ENCODE measurements at places on chromosomes 12 and 14.

- DNase-seq = no peak
Observed at GRCh38 chr12:89179245-89179644, 173.1 kb downstream of the DUSP6 start.

DNA sequence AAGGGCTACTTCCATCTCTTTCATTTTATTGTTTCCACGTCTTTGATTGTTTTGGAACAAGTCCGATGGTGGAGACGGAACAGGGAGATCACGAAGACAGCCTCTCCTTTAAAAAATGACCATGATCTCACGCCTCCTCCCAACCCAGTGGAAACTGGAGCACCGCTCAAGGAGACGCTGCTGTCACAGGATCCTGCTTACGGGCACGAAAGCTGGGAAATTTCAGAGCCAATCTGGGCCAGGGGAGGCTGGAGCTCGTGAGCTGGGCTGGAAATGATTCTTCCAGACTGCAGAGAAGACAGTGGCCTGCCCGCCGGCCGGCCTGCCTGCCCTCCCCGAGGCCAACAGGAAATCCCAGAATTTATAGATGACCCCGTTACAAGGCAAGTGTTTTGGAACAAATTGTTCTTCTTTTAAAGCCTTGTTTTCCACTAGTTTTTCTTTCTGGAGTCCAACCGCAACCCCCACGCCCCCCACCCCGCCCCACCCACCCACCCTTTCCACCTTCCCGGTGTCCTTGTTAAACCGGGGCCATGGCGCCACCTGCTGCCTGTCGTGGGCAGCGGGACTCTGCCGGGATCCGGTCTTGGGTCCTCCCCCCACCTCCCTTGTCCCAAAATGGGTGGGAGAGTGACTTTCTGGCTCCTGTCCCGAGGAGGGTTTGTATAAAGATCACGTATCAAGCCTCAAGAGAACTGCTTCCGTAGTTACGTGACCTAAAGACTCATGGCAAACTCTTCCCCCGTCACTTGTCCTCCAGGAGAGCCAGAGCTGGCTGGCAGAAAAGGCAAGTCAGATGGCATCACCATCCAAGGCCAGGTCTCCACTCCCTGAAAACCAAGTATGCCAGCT is 40.3 kb downstream of the MAP1LC3B2 start:
- DNase-seq = peak; percentile 54

DNA sequence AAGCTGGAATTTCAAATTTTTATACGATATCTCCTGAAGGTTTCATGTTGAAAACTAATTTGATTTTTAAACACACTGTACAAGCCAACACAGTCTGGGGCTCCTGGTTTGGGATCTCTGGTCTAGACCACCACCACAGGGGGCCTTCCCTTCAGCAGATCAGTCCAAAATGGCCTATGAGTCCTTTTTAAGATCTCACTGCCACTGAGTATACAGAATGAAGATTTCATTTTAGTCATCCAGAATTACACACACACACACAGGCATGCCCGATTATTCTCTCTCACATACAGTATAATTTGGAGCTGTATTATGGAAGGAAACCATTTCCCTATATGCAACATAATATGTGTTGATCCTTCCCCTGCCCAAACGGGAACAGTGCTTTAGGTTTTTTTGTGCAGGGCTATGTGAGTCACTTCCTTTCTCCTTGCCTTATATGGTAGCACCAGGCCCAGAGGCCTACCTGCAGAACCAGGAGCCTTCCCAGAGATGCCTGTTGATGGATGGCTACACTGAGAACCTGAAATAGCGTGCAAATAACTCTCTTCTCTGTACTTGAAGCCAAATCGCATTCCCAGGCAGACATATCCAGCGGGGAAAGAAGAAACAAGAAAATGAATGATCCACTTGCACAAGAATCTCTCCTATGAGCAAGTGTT is 28.1 kb upstream of the WNK1 start:
- DNase-seq = peak; percentile 53

DNA sequence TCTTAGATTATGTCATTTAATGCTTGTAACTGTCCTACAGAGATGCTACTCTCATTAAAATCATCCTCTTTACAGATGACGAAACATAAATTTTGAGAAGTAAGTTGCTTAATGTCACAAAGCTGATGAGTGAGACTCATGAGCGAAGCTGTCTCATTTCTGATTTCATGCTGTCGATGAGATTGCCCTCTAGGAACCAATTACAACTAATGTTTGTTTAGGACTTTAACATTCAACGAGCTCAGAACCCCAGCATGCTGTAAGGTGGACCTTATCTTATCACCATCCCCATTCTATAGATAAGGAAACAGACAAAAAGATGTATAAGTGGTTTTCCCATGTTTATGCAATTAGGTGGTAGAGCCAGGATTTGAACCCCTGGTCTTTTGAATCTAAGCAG is 23.1 kb downstream of the BHLHE41 start:
- DNase-seq = no peak

DNA sequence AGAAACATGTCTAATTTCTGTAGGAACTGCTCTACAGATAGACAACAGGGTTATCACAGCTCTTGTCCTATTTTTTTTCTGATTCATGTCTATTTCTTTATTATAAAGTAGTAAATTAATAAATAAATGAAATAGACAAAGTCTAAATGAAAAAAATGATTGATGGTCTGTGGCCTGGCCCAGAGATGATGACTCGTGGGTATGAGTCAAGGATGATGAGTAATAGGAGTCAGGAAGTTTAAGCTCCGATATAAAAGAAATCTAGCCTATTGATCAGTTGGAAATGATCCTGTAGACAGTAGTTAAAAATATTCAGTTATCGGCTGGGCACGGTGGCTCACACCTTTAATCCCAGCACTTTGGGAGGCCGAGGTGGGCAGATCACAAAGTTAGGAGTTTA is 90.6 kb upstream of the RTL1 start:
- no peak for DNase-seq

- no peak for DNase-seq
Observed at GRCh38 chr14:83004456-83005006, 1470.9 kb upstream of the SEL1L start.
